Muscle of leg (tissue), 16 donors: ENCODE measurements at places on chromosomes 13 and 19.

- no peak overlapping the region for H3K27ac ChIP-seq
- peak; percentile 14 for DNase-seq
- no peaks in the 10 kb centered on the region for H3K36me3 ChIP-seq
These were observed 186.2 kb downstream of the EFNB2 start for GRCh38 chr13:106349080-106349931.

GRCh38 chr13:99120751-99121150, 79.9 kb upstream of the UBAC2 start:
- peaks cover 11% of the 10 kb centered on the region for H3K27me3 ChIP-seq
- no peaks in the 10 kb centered on the region for H3K36me3 ChIP-seq
- H3K4me3 ChIP-seq = no peak overlapping the region
- no peak overlapping the region for H3K27ac ChIP-seq
- no peak for DNase-seq
- H3K4me1 ChIP-seq = peaks cover 2% of the 10 kb centered on the region

DNA sequence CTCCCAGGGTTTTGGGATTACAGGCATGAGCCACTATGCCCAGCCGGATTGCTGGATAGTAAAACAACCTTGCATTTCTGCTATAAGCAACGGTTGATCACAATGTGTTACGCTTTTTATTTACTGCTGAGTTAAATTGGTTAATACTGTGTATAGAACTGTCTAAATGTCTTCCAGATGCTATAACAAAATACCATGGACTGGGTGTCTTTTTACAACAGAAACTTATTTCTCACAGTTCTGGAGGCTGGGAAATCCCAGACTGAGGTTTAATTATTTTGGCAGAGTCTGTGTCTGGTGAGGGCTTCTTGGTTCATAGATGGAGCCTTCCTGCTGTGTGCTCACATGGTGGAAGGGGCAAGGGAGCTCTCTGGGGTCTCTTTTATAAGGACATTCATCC, 65.5 kb downstream of the ING1 start:
- no peak overlapping the region for H3K4me3 ChIP-seq
- H3K4me1 ChIP-seq = peaks cover 3% of the 10 kb centered on the region
- no peaks in the 10 kb centered on the region for H3K36me3 ChIP-seq
- H3K27ac ChIP-seq = no peak overlapping the region
- DNase-seq = peak; percentile 49
- H3K27me3 ChIP-seq = no peaks in the 10 kb centered on the region

GRCh38 chr13:23889615-23890607, 711 bp upstream of the MIPEP start:
- peak; percentile 21 for DNase-seq
- no peak overlapping the region for H3K27ac ChIP-seq
- peaks cover under 1% of the 10 kb centered on the region for H3K36me3 ChIP-seq
- peaks cover 4% of the 10 kb centered on the region for H3K4me1 ChIP-seq
- H3K27me3 ChIP-seq = no peaks in the 10 kb centered on the region

- H3K27me3 ChIP-seq = peaks cover 5% of the 10 kb centered on the region
- peaks cover 74% of the 10 kb centered on the region for H3K36me3 ChIP-seq
- peak; percentile 16 for DNase-seq
- H3K4me1 ChIP-seq = no peaks in the 10 kb centered on the region
These were observed 52.6 kb downstream of the MAP4K1 start for GRCh38 chr19:38564981-38565690.

DNA sequence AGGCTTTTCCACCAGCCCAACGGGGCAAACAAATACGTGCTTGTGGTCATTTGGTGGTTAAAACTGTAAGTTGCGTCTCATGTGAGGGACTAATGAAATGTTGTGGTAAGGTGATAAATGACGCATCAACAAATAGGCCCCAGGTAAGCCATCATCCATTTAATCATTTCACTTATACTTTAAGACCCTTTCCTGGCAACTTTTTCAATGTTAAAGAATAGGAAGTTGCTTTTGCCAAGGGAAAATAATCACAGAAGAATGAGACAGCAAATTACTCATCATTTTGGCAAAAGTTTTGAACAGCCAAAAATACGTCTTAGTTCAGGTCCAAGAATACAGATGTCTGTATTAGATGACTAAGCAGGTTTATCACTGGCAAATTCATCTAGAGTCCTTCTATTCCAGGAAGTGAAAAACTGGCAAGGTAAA, 660.4 kb downstream of the SLITRK1 start:
- no peaks in the 10 kb centered on the region for H3K36me3 ChIP-seq
- DNase-seq = peak; percentile 14
- no peaks in the 10 kb centered on the region for H3K27me3 ChIP-seq
- no peak overlapping the region for H3K27ac ChIP-seq
- H3K4me3 ChIP-seq = no peak overlapping the region

DNA sequence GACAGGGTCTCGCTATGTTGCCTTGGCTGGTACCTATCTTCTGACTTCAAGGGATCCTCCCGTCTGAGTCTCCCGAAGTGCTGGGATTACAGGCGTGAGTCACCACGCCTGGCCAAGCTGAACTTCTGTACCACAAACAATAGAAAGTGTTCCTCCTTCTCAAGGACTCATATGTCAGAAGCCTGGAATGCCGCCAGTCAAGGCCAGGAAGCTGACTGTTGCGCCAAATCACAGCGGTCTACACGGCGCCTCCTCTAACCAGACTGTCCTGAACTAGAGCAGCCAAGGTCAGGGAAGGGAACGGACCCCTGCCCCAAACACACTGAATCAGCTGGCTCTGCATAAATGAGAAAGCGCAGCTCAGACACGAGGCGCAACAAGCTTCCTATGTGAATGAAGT, 14.6 kb downstream of the RAB20 start:
- H3K4me1 ChIP-seq = no peaks in the 10 kb centered on the region
- peak; percentile 65 for DNase-seq
- H3K36me3 ChIP-seq = no peaks in the 10 kb centered on the region
- H3K4me3 ChIP-seq = no peak overlapping the region
- H3K27me3 ChIP-seq = no peaks in the 10 kb centered on the region

DNA sequence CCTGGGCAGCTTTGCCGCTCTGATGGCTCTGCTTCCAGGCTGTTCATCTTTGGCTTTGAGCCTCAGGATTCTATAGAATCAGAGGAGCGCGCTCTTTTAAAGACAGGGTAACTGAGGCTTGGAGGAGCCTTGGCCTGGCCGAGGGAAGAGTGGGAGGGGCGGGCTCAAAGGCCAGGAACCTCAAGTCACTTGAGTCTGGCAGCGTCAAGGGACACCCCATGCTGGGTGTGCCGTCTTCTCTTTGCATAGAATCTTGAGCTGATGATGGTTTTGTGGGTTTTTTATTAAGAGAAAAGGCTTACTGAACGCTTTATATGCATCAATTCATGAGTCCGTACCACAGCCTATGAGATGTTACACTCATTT, 1.1 kb downstream of the PGLS start:
- no peaks in the 10 kb centered on the region for H3K27me3 ChIP-seq
- no peak for DNase-seq
- peak overlapping the region; percentile 82 for H3K4me3 ChIP-seq
- peaks cover 15% of the 10 kb centered on the region for H3K4me1 ChIP-seq
- peaks cover 18% of the 10 kb centered on the region for H3K36me3 ChIP-seq

DNA sequence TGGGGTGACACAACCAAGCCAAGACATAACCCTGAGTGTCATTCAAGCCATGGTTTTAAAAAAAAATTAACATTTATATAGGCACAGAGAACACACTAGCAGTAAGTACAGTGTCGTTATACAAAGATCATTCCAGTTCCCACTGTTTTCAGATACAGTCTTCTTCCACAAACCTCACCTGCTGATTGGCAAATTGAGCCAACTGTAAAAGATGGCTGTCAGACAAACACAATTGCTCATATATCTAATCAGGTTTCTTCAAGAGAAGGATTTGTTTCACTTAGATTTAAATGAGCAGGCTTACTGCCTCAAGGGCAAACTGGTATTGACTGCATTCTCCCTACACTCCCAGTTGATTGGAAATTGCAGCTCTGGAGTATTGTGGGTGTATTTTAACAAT, 308.9 kb downstream of the RBM26 start:
- no peak overlapping the region for H3K27ac ChIP-seq
- H3K27me3 ChIP-seq = no peaks in the 10 kb centered on the region
- no peak overlapping the region for H3K4me3 ChIP-seq
- no peak for DNase-seq
- no peaks in the 10 kb centered on the region for H3K36me3 ChIP-seq

DNA sequence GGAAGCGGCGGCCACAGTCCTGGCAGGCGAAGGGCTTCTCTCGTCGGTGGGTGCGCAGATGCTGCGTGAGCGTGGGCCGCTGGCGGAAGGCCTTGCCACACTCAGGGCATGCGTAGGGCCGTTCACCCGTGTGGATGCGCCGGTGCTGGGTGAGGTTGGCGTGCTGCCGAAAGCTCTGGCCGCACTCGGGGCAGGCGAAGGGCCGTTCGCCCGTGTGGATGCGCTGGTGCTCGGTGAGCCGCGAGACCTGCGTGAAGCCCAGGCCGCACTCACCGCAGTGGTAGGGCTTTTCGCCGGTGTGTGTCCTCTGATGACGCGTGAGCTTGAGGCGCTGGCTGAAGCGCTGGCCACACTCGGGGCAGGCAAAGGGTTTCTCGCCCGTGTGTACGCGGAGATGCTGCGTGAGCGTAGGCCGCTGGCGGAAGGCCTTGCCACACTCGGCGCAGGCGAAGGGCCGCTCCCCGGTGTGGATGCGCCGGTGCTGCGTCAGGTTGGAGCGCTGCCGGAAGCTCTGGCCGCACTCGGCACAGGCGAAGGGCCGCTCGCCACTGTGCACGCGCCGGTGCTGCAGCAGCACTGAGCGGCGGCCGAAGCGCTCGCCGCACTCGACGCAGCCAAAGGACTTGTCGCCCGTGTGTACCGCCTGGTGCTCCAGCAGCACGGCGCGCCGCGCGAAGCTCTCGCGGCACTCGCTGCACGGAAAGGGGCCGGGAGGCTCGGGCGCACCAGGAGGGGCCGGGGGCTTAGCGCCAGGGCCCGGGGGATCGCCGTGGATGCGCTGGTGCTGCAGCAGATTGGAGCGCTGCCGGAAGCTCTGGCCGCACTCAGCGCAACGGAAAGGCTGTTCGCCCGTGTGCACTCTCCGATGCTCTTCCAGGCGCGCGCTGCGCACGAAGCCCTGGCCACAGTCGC, 4.0 kb upstream of the UBE2M start:
- H3K27me3 ChIP-seq = peaks cover 29% of the 10 kb centered on the region
- peak overlapping the region; percentile 29 for H3K27ac ChIP-seq
- peaks cover 35% of the 10 kb centered on the region for H3K4me1 ChIP-seq

- H3K36me3 ChIP-seq = peaks cover 17% of the 10 kb centered on the region
- H3K4me1 ChIP-seq = peaks cover 26% of the 10 kb centered on the region
- DNase-seq = peak; percentile 59
- H3K4me3 ChIP-seq = peak overlapping the region; percentile 77
- no peak overlapping the region for H3K27ac ChIP-seq
These were observed 949 bp downstream of the RAB3A start for GRCh38 chr19:18202778-18203407.

GRCh38 chr19:3055741-3056416, 6.4 kb downstream of the TLE5 start:
- no peak for DNase-seq
- H3K36me3 ChIP-seq = peaks cover 77% of the 10 kb centered on the region
- H3K27me3 ChIP-seq = no peaks in the 10 kb centered on the region
- peaks cover 63% of the 10 kb centered on the region for H3K4me1 ChIP-seq
- H3K27ac ChIP-seq = peak overlapping the region; percentile 1
- no peak overlapping the region for H3K4me3 ChIP-seq

GRCh38 chr13:61255040-61255796, 160.4 kb downstream of the PCDH20 start:
- no peaks in the 10 kb centered on the region for H3K27me3 ChIP-seq
- no peak overlapping the region for H3K4me3 ChIP-seq
- no peak overlapping the region for H3K27ac ChIP-seq
- H3K4me1 ChIP-seq = no peaks in the 10 kb centered on the region

- H3K27ac ChIP-seq = no peak overlapping the region
- no peaks in the 10 kb centered on the region for H3K4me1 ChIP-seq
- H3K36me3 ChIP-seq = peaks cover 3% of the 10 kb centered on the region
These were observed 204.5 kb downstream of the PDS5B start for GRCh38 chr13:32790731-32791130.

DNA sequence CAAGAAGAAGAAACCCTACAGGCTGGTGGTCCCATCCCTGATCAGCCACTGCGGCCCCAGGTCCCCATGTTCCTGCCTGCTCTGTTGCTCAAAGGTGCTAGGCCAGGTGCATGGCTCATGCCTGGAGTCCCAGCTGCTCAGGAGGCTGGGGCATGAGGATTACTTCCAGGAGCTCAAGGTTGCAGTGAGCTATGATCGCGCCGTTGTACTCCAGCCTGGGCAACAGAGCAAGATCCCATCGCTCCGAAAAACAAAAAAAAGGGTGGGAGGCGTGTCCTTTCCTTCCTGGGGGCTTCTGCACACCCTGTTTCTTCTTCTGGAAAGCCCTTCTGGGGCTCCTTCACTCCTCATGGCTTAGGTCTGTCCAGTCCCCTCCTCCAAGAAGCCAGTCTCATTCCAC, 11.9 kb upstream of the TINCR start:
- H3K4me1 ChIP-seq = peaks cover 12% of the 10 kb centered on the region
- no peak for DNase-seq
- H3K27ac ChIP-seq = no peak overlapping the region
- no peaks in the 10 kb centered on the region for H3K27me3 ChIP-seq

DNA sequence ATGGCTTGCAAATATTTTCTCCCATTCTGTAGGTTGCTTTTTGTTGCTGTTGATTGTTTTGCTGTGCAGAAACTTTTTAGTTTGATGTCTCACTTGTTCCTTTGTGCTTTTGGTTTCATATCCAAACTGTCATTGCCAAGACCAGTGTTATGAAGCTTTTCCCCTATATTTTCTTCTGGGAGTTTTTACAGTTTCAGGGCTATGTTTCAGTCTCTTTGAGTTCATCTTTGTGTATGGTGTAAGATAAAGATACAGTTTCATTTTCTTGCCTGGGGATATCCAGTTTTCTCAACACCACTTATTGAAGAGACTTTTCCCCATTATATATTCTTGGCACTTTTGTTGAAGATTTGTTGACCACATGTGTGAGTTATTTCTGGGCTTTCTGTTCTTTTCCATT, 139.9 kb downstream of the MRPL57 start:
- H3K4me3 ChIP-seq = no peak overlapping the region
- H3K4me1 ChIP-seq = no peaks in the 10 kb centered on the region

- no peak for DNase-seq
- no peaks in the 10 kb centered on the region for H3K27me3 ChIP-seq
- no peak overlapping the region for H3K4me3 ChIP-seq
- H3K27ac ChIP-seq = no peak overlapping the region
These were observed 278.7 kb downstream of the PCDH9 start for GRCh38 chr13:66951426-66951825.

GRCh38 chr19:46648961-46649960, 11.7 kb downstream of the DACT3 start:
- H3K27ac ChIP-seq = no peak overlapping the region
- H3K4me1 ChIP-seq = peaks cover 3% of the 10 kb centered on the region
- peaks cover 14% of the 10 kb centered on the region for H3K36me3 ChIP-seq
- H3K4me3 ChIP-seq = no peak overlapping the region
- H3K27me3 ChIP-seq = peaks cover 29% of the 10 kb centered on the region
- DNase-seq = no peak
